EH (cell line): ENCODE measurements at places on chromosomes 12 and 14.
A peak's percentile ranks its signal among the peaks of the same experiment; 100 is the strongest.

DNA sequence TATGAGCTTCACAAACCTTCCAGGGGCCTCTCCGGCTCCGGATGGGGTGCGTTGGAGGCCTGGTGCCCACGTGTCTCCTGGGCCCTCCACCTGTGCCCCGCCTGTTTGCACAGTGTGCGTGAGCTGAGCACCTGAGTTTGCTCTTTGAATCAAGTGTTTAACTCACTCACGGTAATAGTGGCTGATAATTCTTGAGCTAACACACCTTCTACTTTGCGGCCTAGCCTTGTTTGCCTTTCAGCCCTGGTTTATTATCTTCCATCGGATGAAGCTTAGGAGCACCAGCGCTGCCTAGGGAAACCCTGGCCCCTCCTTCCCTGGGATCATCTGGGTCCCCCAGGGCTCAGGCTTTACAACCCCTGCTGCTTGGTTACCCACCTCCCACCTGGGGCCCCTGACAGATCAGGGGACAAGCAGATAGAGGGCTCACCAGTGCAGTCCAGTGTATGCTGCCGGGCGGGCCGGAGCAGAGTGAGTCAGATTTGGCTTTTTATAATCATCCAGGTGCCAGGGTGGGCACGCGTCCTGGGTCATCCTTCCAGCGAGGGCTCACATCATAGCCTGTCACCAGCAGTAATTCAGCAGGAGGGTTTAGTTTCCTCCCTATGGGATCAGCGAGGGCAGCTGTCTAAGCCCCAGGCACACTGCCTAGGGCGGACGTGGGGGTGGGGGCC, 62.8 kb upstream of the RFLNA start:
- no peak for DNase-seq

- DNase-seq: peak; percentile 53
Observed at GRCh38 chr14:44962334-44963043, 499 bp downstream of the TOGARAM1 start.

DNA sequence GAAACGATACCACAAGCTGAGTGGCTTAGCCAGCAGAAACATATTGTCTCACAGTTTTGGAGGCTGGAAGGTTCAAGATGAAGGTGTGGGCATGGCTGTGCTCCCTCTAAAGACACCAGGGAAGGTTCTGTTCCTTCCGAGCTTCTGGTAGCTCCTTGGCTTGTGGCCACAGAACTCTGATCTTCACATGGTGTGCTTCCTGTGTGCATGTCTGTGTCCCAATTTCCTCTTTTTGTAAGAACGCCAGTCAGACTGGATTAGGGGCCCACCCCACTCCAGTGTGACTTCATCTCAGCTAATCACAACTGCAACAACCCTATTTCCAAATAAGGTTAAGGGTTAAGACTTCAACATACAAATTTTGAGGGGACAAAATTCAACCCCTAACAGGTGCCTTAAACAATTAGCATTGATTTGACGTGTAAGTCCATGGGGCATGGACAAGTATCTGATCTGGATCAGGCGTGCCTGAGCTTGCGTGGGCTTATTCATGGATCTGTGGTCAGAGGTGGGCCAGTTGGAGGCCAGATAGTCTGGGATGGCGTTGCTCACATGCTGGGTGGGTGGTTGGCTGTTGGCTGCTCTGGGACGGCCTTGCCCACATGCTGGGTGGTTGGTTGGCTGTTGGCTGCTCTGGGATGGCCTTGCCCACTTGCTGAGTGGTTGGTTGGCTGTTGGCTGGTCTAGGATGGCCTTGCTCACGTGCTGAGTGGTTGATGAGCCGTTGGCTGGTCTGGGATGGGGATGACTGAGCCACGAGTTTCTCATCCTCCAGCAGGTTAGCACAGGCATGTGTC, 88.5 kb downstream of the LGMN start:
- DNase-seq: peak; percentile 31

DNA sequence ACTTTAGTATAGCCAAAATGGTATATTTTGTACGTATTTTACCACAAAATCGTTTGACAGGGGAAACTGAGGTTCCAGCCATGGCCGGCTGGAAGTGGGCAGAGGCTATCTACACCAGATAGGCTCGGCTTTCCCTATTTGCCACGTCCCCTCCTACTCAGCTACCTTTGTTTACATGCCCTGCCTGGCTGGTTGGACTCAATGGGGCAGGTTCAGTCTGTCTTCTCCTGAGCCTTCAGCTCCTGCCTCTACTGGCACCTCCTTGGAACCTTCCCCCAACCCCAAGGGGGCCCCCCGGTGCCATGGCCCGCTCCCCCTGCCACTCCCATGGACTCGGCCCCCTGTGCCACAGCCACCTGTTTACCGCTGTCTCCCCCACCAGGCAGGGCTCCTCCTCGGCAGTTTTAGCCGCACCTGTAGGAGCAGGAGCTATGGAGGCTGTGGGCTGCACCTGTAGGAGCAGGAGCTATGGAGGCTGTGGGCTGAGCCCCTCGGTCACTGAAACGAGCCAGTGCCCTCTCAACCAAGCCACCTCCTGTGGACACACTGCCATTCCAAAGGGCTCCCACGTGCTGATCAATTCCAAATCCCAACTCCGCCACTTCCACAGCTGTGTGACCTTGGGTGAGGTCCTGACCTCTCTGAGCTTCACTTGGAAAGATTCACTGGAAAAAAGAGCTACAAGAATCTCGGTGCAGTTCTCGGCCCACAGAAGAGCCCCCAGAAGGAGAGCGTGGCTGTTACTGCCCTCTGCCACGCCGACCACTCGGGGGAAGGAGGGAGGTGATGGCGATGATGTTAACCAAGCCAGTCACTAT, 62.2 kb downstream of the NCOR2 start:
- no peak for DNase-seq

- no peak for DNase-seq
Observed at GRCh38 chr12:24325331-24325730, 375.9 kb upstream of the SOX5 start.

DNA sequence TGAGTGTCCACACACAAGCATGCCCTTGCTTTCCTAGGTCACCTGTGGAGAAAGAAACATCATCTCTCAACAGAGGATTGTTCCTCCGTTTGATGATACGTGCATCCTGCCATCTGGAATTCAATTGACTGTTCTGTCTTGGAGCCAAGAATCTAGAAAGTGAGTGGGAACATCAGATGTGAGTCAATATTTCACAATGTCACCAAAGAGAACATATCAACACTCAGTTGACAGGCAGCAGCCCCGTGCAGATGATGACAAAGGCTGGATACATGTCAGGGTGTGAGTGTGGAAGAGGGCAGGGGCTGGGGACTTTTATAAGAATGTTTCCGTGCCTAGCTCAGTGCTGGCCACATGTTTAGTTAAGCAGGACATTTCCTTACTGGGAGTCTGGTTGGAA, 76.1 kb downstream of the TBC1D30 start:
- DNase-seq: peak; percentile 48

- no peak for DNase-seq
Observed at GRCh38 chr12:13095266-13095995, 8.0 kb downstream of the GSG1 start.

GRCh38 chr14:92794547-92794941, 439 bp downstream of the GOLGA5 start:
- peak; percentile 34 for DNase-seq

DNA sequence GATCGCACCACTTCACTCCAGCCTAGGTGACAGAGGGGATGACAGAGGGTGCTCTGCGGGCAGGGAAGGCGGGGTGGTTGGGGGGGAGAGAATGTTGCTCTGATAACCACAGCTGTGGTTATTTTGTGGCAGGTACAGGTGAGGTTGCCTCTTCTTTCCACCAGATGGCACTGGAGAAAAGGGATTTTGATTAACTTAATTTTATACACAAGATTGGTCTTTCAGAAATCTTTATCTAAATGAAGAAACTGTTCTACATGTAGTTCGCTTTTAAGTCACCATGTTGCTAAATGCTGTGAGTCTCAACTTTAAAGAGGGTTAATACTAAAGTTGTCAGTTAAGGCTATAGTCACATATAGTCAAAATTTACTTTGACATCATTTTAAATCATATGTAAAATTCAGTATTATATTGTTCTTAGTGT, 25.7 kb downstream of the FGF23 start:
- DNase-seq: peak; percentile 7

DNA sequence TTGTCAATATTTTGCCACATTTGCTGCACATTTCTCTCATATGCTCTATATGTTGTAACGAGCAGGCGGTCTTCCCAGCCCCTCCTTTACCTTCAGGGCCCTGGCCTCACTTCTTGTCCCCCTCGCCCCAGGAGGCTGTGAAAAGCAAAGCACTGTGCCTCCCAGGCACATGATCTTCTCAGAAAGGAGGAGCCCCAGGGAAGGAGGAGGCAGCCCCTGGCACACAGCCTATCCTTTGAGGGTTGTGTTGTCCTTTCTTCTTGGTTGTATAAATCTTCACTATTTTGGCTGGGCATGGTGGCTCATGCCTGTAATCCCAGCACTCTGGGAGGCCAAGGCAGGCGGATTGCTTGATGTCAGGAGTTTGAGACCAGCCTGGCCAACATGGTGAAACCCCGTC, 77.0 kb downstream of the PPP2R5C start:
- peak; percentile 28 for DNase-seq

DNA sequence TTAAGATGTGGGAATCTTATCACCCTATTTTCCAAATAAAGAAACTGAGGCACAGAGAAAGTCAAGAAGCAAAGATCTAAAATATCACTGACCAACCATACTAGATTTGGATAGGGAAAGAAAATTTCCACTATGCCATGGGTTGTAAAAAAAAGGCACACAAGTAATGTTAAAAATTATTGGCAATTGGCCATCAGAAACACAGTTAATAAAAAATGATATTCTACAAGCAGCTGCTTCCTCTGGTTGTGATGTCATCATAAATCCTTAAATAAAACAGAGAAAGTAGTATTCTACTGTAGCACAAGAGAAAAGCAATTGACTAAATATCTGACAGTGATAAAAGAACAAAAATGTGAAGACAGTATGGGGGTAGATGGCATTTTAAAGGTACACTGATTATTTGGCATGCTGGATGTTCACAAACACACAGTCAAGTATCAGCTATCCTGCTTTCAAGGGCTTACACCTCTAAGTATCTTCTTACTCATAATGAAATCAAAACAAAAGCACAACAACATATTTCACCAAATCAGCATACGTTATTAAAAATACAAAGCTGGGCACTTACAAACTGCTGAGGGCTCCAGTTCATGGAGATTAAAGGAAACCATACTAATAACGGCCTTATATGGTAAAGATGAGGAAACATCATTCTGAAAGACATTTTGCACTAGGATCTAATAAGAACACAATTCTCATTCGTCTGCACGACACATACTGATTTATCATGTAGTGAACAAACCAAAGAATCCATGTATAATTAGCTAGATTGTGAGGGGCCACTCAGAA, 45.7 kb downstream of the CORO1C start:
- DNase-seq: peak; percentile 46

DNA sequence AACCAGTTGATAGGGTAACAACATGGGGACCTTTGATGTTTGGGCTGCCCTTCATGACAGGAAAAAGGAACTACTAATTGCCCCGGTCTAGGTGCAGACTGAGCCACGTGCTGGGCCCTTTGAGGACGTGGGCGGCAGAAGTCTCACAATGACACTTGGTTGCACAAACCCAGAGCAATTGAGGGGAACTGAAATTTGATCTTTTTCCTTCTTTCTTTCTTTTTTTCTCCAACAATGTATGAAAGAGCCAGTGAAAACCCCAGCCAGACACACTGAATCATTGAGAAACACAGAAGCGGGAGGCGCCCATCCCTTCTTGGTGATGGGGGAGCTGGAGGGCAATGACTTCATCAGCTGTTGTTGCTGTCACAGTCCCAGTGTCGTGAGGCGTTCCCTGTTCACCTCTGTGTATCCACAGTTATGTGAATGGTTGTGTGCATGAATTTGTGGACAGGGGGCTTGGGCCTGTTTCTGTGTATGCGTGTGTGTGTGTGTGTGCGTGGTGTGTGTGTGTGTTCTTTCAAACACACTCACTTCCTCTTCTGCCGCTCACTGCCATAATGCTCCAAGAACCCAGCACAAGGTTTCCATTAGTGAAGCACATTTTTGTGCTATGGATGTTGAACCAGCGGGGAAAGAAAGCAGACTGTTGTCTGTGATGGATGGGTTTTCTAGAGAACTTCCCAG, 137.5 kb upstream of the CCND2 start:
- peak; percentile 16 for DNase-seq

- no peak for DNase-seq
Observed at GRCh38 chr12:3200814-3201233, 123.6 kb downstream of the TSPAN9 start.

GRCh38 chr12:103917873-103918272, 12.3 kb upstream of the HSP90B1 start:
- no peak for DNase-seq

DNA sequence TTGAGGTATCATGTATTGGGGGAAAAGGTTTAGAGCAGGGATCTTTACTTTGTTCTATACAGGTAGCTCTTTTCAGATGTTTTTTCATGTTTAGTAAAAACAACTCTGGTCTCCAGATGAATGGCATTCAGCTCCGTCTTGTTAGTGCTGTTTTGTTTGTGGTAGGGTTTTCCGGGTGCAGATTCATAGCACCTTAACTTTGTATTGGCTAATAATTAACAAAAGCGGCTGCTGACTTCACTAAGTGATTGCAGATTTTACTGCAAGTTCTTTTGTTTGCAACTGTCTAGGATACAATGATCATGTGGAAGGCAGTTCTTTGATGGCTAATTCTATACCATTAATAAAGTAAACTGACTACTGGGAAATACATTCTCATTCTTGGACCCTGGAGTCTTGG, 32.2 kb upstream of the BHLHE41 start:
- DNase-seq: no peak

DNA sequence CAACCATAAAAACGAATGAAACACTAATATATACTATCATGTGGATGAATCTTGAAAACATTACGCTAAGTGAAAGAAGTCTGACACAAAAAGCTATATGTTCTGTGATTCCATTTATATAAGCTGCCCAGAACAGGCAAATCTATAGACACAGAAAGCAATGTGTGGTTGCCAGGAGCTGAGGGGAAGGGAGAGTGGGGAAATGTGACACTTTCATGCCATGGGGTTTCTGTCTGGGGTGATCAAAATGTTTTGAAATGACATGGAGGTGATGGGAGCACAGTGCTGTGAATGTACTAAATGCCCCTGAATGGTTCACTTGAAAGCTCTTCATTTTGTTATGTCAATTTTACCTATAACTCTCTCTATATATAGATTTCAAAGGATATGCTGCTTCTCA, 30.1 kb downstream of the ATG14 start:
- no peak for DNase-seq
